ENCODE measurements at places on chromosomes 4 and X. TPM values are rescaled to one million over a fixed set of nuclear protein-coding genes. Genes with fewer than 3 reads are reported as not detected.

Gene F8A2
- not detected for total RNA-seq

Gene USP17L30
- total RNA-seq = not detected

Gene WNK3
- total RNA-seq = 0.67 TPM

Gene SH3TC1
- total RNA-seq = 2.9 TPM

Gene PAGE4
- total RNA-seq = not detected

Gene PGK1
- 874 TPM for total RNA-seq

Gene SYTL5
- total RNA-seq = 0.17 TPM

Gene EVC2
- not detected for total RNA-seq

Gene HNRNPDL
- 145 TPM for total RNA-seq

Gene SSX3
- total RNA-seq = not detected

Gene TMPRSS11D
- not detected for total RNA-seq

Gene IGSF1
- total RNA-seq = 0.67 TPM

Gene RPS6KA6
- total RNA-seq = 4.0 TPM

Gene PRR32
- total RNA-seq = not detected

Gene ADH7
- total RNA-seq = not detected

Gene RS1
- not detected for total RNA-seq

Gene GIMD1
- not detected for total RNA-seq

Gene CD40LG
- not detected for total RNA-seq

Gene PIN4
- 50.8 TPM for total RNA-seq

Gene SCRG1
- not detected for total RNA-seq

Gene C4orf51
- total RNA-seq = not detected

Gene ASMT
- not detected for total RNA-seq

Gene MAGEA8
- total RNA-seq = not detected

Gene PRDM8
- 10.2 TPM for total RNA-seq

Gene TMEM192
- total RNA-seq = 15.3 TPM

Gene LAMP2
- total RNA-seq = 106 TPM

Gene SPIN3
- total RNA-seq = 24.0 TPM

Gene HUWE1
- 66.4 TPM for total RNA-seq

Gene OFD1
- total RNA-seq = 26.6 TPM

Gene YIPF7
- total RNA-seq = not detected

Gene SMIM10L2A
- total RNA-seq = 3.3 TPM

Gene NPY2R
- not detected for total RNA-seq

Gene FAM199X
- 36.4 TPM for total RNA-seq

Gene HPGDS
- 32.3 TPM for total RNA-seq

Gene EDNRA
- 0.35 TPM for total RNA-seq

Gene P2RY8
- not detected for total RNA-seq

Gene DOK7
- 0.14 TPM for total RNA-seq

Gene HTT-AS
- not detected for total RNA-seq

Gene FAM9B
- not detected for total RNA-seq

Gene GABRA4
- not detected for total RNA-seq

Gene LDOC1
- total RNA-seq = 14.2 TPM

Gene IBSP
- not detected for total RNA-seq

Gene CCKAR
- total RNA-seq = not detected

Gene BRS3
- total RNA-seq = not detected

Data from NCI-H460 (cell line).